ENCODE measurements at places on chromosomes 5 and 9.

DNA sequence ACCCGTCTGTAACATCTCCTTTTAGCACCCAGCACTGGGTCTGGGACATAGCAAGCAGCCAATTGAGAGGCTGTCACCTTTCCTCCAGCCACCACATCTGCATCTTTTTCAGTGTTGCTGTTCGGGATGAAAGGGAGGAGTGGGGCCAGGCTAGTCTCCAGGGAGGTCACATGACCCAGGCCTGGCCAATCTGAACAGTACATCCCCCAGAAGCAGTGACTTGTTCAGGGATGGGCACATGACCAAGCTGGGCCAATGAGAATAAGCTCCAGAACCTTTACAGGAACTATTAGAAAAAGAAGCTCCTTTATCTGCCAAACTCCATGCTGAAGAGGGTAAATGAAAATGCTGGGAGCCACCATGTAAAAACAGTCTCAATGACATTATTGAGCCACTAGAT is 359.0 kb downstream of the SLIT3 start:
- DNase-seq: no peak

- no peak for DNase-seq
Observed at GRCh38 chr9:10443868-10444204, 169.0 kb downstream of the PTPRD start.

GRCh38 chr9:3648722-3649246 is 123.0 kb upstream of the RFX3 start:
- no peak for DNase-seq

DNA sequence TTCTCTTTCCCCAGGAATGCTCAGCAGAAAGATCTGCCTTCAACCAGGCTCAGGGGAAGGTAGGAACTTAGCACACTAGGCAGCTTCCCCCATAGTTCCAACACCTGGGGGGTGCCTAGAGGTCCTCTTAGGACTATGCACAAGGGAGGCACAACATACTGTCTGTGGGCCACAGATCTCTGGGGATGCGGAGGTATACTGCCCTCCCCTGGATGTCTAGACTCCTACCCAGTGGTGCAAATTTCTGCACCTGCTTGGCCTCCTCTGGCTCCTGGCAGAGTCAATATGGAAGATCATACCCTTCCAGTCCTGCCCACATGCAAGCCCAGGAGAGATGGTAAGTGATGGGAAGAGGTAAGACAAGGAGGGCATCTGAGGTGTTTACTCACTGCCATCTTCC is 247.5 kb upstream of the DAPK1 start:
- no peak for DNase-seq

DNA sequence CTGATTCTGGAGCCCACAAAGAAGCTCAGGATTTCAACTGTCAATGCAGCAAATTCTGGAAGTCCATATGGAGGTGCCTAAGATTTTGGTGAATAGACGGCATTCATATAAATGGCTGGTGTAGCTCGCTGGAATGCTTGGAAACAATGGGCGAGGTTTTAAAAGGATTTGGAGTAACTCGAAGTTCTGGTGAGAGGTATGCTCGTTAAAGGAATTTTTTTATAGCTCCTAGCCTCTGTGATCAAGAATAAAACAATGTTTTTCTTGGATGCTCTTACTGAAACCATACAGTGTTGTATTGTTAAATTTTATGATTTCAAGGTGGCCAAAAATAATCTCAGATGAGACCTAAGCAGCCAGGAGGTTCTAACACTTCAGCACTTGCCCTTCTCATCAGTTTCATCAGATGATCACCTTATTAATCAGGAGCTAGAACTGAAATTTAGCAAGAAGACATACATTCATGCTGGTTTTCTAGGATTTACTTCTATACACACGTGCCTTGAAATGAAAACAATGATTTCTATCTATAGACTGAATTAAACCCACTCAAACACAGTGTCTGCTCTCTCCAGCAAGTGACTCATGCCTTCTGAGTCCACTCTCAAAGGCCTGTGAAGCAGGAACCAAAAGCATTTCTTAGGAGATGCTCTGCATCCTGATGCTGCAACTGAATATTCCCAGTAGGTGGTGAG is 79.2 kb downstream of the OTULIN start:
- no peak for DNase-seq

- DNase-seq: peak; percentile 7
Observed at GRCh38 chr5:76114179-76114851, 31.1 kb downstream of the SV2C start.

DNA sequence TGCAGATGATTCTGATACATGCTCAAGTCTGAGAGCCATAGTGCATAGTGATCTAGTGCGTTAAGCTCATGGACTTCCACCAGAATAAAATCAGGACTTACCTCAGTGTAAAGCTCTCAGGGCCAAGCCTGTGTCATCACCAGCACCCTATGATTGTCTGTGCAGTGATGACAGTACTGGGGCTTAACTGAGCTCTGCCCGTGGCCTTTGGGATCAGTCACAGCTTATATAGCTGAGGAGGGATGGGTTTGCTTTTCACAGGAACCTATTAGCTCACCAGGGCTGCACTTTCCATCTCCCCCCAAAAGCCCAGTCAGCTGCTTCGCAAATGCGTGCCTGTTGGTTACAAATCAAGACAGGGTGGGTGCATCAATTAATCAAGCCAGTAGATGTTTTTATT is 246.9 kb downstream of the NR3C1 start:
- no peak for DNase-seq
